ENCODE measurements at places on chromosomes 4 and X.
A peak's percentile ranks its signal among the peaks of the same experiment; 100 is the strongest.

DNA sequence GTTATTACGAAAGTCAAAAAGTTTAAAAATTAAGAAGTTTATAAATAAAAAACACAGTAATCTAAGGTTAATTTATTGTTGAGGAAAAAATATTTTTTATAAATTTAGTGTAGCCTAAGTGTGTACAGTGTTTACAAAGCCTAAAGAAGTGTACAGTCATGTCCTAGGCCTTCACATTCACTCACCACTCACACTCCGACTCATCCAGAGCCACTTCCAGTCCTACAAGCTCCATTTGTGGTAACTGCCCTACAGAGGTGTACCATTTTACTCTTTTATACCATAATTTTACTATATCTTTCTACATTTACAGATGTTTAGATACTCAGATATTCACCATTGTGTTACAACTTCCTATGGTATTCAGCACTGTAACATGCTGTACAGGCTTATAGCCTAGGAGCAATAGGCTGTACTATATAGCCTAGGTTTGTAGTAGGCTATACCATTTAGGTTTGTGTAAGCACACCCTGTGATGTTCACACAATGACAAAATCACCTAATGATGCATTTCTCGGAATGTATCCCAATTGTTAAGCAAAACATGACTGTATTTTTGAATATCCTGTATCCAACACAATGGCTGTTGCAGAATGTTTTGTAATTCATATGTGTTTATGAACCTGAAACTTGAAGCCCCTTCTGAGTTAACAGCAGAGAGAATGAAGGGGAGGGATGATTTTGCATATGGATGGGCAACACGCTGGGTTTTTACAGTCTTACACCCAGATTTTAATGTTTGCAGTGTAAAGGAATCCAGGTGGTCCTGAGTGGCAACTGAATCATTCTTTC, 3.1 kb downstream of the PPBP start:
- no peak for DNase-seq

DNA sequence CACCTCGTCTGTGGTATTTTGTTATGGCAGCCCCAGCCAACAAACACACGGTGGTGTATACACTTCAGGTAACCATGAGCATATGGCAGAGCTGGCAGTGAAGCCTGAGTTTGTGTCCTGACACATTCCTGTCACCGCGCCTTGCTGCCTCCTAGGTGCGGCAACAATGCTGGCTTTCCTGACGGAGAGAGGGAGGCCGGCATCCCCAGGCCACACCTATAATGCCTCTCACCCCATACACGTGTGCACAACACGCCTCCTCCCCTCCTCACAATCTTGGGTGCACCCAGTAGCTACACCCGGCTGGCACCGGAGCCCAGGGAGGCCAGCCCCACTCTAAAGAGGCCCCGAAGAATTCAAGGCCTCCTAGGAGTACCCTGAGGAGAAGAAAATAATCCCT, 158.5 kb downstream of the NSUN7 start:
- no peak for DNase-seq

DNA sequence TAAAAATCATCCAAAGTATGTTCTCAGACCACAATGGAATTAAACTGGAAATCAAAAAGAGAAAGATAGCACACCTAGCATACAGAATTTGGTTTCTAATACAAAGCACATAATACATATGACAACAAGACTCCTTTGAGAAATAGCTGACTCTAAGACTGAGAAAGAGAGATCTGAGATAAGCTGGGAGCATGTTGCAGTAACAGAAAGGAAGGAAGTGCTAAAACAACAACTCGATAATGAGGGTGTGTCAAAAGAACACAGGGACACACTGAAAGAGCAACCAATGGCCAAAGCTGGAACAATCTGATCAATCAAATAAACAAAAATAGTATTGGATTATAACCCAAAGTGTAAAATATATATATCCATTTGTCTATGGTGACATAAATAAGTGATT, 586.6 kb downstream of the C4orf33 start:
- DNase-seq: no peak

GRCh38 chrX:40065296-40066046, 32.3 kb downstream of the BCOR start:
- DNase-seq: no peak

DNA sequence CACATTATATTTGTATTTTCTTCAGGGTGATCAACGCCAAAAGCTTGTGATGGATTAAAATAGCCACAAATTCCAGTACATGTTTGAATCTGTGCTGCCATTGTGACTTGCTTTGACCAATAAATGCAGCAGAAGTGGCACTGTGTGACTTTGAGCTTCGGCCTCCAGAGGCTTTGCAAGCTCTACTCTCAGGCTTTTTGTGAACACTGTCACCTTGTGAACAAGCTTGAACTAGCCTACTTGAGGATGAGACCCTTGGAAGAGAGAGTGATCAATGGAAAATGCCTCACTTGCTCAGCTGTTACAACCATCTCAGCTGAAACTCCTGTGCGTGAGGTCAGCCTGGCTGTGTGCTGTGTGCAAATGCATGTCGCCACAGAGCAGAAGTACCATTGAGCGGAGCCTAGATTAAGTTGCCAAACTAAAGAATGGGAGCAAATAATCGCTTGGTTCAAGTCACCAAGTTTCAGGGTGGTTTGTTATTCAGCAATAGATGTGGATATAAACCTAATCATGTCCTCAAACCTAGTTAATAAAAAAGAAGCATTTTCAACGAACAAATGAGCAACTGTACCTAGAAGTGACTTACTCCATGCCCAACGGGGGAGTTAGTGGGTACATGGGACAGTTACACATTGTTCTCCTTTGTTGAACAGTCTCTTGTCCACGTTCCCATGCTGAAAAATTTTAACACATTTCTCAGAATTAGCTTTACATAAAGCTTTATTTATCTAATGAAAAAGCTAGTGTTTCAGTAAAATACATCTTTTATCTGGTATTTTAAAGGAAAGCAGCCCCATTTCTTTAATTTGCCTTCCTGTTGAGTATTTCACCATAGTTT, 23.5 kb downstream of the NOA1 start:
- DNase-seq: no peak

DNA sequence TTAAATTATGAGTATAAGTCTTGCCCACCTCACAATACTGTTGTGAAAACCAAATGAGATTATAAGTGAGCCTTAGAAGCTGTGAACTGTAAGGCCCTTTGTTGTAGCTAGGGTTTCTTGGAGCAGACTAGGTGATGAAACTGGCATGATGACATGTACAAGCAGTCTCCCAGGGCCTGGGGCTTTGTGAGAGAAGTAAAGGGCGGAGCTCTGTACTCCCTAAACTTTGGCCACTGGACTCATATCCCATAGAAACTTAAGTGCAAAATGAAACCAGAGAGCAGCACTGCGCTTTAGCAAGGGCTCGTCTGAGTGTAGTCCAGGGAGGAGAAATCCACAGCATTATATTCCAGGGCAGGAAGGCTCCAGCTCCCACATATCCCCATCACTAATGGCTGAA, 385.6 kb upstream of the FGF16 start:
- DNase-seq: no peak

- DNase-seq: peak; percentile 16
These were observed 303.7 kb upstream of the MAGEB2 start for GRCh38 chrX:29911673-29912072.

DNA sequence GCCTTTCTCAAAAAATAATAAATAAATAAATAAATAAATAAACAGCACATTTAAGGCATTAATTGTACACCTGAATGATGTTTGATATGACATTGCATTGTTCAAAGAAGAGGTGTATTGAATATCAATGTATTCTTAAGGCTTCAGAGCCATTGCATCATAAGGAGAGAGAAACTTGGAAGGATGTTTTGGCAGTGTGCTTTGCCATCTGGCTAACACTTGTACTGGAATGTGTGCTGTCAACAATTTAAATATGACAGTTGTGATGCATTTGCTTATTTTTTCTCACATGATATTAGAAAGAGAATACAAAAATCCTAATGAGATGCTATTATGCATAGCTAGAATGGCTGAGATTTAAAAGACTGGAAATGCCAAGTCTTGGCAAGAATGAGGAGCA, 67.8 kb downstream of the FAM133A start:
- DNase-seq: no peak

DNA sequence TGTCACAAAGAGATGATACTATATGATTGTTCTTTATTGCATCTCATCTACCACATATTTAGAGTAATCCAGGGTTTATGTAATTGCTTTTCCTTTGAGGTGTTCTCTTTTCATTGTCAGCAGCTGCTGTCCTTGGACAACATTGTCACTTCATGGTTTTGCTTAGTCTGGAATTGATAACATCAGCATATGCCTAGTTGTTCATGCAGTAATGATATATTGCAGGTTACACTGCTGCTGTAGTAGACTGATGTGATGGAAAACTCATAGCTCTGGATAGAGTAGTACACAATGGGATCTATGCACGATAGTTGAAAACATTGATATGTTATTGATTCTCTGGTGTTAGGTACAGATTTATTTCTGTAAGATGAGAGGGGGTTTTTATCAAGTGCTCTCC, 13.7 kb downstream of the NEIL3 start:
- no peak for DNase-seq

GRCh38 chr4:54189140-54189539, 40.0 kb upstream of the PDGFRA start:
- DNase-seq: no peak

- DNase-seq: no peak
These were observed 9.6 kb upstream of the INTU start for GRCh38 chr4:127622921-127623796.

DNA sequence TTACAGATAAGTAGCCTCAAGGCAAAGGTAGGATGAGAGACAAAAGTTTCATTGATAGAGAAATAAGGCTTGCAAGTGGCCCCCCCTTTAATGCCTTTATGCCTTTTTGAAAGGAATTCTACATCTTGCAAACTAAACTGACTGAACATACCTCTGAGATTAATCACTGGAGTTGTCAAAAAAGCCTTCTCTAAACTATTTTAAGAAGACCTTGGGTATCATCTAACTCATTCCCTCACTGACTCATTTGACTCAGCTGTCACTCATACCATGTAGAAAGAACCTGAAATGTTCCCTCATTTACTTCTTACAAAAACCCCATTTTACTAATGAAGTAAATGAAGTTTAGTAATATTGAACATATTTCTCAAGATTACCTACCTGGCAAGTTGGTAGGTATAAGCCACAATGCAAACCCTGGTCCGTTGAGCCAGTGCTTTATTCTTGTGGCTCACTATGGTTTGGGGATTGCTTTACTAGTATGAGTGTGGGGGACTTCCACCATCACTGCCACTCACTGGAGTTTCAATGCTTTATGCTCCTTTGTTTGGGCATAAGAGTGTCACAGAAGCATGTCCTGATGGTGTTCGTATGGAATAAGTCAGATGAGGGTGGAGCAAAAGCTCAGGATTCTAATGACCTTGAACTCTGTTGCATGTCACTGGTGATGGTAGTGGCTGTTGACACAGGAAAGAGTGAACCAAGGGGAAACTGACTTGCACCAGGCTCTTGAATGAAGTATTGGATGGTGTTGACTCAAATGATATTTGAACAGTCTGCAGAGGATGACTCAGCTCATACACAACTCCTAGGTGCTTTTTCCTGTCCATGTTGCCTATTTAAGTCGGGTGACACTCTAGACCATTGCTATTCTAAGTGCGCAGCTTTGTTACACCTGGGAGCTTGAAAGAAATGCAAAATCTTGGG, 305.5 kb upstream of the EMCN start:
- peak; percentile 87 for DNase-seq

- no peak for DNase-seq
These were observed 30.9 kb downstream of the GATB start for GRCh38 chr4:151729731-151730559.

DNA sequence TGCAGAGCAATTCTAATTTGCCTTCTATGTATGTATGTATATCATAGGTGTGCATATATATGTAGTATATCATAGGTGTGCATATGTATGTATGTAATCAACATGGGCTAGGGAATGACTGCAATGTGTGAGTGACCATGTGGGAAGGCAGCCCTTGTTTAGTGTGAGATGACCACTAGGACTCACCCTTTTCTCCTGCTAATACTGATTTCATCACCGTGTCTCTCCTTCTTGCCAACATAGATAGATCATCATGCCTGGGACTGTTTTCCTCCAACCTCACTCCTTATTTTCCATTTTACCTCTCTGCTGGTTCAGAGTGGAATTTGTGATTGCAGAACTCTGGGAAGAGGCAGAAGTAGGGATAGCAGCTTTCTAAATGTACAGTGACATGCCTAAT, 63.6 kb upstream of the SFRP2 start:
- DNase-seq: no peak

- no peak for DNase-seq
These were observed 222.3 kb upstream of the HDX start for GRCh38 chrX:84724576-84724975.

- peak; percentile 4 for DNase-seq
These were observed 1.5 kb downstream of the ADRA2C start for GRCh38 chr4:3767570-3768288.

- DNase-seq: peak; percentile 37
These were observed 1.9 kb downstream of the SLC9A7 start for GRCh38 chrX:46757052-46757451.

DNA sequence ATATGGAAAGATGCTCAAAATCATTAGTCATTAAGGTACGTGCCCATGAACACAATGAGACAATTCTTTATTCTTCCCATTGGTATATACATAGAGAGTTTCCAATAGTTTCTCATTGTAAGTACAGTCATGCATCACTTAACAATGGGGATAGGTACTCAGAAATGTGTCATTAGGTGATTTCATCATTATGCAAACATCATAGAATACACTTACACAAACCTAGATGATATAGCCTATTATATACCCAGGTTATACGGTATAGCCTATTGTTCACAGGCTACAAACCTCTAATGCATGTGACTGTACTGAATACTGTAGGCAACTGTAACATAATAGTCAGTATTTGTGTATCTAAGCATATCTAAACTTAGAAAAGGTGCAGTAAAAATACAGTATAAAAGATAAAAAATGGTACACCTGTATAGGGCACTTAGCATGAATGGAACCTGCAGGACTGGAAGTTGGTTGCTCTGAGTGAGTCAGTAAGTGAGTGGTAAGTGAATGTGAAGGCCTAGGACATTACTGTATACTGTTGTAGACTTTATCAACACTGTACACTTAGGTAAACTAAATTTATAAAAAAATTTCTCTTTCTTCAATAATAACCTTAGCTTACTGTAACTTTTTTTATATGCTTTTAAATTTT, 49.6 kb downstream of the KLHL13 start:
- DNase-seq: no peak

DNA sequence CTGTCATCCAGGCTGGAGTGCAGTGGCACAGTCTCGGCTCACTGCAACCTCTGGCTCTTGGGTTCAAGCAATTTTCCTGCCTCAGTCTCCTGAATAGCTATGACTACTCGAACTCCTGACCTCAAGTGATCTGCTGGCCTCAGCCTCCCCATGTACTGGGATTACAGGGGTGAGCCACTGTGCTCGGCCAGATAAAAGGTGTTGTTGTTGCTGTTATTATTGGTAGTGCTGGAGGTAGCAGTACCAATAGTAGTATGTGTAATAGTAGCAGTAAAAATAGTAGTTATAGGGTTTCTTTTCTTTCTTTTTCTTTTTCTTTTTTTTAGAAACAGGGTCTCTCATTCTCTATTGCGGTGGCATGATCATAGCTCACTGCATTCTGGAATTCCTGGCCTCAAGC, 592.1 kb downstream of the ARAP2 start:
- no peak for DNase-seq

GRCh38 chrX:39541881-39542280, 555.9 kb downstream of the BCOR start:
- DNase-seq: no peak

All from GM12865 (cell line).